ENCODE measurements at places on chromosomes 5 and 9.
A peak's percentile ranks its signal among the peaks of the same experiment; 100 is the strongest.

- DNase-seq = no peak
Measured at GRCh38 chr9:6838158-6838557, 80.4 kb downstream of the KDM4C start.

- DNase-seq = peak; percentile 55
Measured at GRCh38 chr5:141430332-141431113, at the start of gene PCDHGA12. Gene PCDHGA12, plus strand, starts transcription at chr5:141430507. Its CDS starts 253 bp downstream, at chr5:141430760.

DNA sequence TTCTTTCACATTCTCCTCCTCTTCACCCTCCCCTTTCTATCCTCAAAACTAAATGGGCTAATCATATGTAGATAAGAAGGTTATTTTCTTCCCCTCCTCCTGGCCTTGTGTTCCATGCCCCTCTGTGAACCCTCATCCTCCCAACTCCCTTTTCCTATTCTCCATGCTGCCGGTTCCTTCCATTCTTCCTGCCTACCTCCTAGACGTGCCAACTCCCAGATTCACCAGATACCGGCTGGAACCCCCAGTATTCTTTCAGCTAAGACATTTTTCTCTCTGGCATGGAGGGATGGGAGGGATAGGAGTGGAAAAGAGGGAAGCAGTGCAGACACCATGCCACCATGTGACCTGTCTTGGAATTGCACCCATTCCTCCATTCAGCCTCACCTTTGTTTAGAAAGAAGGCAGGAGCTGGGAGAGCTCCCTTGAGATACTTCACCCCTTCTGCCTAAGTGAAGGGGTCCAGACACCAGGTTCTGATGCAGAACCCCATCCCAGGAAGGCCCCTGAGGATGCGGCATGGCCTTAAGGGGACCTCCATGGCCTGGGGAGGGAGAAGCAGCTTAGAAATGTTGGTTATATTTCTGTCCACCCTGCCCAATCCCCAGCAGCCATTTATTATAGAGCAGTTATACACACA is 4.8 kb downstream of the DNAJB5 start:
- DNase-seq = no peak

DNA sequence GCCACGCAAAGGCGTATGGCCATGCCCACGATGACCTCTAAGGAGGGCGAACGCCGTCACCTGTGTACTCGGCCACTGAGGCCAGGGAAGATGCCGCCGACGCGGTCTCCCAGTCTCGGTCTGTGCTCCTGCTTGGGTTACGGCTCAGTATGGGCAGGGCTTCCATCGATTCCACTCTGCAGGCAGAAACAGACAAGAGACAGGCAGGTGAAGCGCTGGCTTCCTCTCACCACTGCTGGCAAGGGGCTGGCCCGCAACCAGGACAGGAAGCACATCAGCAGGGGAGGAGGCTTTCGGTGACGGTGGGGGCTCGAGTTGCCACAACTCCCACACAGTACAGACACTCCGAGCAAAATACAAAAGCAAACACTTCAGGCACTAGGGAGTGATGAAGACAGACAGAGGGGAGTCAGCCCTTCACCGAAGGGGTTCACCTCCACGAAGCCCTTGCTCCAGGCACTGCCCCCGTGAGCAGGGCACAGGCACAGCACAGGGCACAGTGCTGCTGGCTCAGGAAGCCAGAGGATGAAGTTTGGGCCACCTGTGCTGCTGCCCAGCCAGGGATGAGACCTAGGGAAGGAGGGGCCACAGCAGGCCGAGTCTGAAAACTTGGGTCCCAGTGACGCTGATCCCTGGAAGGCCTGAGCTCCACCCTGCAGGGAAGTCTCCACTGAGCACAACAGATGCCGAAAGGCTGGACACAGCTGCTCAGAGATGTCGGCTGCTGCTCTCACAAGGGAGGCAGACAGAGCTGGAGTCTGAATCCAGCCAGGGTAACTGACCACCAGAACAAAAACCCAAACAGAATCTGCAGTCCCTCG is 91.3 kb downstream of the CAMSAP1 start:
- no peak for DNase-seq

DNA sequence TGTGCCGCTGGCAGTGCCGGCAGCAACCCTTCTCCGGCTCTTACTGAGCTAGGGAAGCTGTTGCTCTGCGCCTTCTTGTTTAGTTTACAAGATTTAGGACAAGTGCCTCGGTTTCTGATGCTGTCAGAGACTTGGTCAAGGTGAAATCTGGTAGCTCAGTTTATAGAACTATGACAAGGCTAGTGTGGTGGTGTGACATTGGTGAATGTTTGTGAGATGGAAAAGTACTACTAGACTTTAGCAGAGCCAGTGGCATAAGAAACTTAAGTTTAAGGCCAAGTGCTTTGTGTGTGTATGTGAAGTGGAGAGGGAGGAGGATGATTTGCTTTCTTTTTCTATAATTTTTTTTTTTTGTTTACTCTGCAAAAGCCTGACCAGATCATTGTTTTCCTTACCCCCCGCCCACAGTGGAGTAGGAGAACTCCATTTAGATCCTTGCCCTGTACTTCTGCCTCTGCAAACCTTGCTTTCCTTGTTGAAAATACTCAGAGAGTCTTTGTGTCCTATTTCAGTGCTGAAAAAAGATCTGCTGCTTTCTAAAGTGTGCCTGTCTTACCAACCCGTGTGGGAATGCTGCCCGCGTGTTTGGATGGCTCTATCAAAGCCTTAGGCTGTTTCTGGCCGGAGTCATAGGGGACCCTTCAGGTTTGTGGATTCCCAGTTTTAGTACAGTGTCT is 75.9 kb downstream of the TRIO start:
- no peak for DNase-seq

DNA sequence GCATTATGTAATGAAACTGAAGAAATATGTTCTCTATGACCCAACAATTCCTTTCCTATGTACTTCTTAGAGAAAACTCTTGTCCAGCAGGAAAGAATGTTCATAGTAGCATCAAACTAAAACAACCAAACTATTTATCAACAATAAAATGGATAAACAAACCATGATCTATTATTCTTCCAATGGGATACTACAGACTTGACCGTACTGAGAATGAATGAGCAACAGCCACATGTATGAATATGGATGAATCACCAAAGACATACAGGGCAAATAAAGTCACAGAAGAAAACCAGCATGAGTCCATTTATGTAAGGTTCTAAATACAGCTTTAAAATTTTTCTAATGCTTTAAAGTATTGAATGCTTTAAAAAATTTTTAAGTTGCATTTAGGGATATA is 73.6 kb upstream of the SUSD1 start:
- DNase-seq = no peak

GRCh38 chr9:134344068-134344799 is 18.0 kb downstream of the RXRA start:
- DNase-seq = no peak

GRCh38 chr5:157350939-157351801 is 85.2 kb downstream of the CYFIP2 start:
- no peak for DNase-seq

GRCh38 chr5:129111351-129111750 is 16.8 kb downstream of the ISOC1 start:
- DNase-seq = no peak
